Activated CD4-positive, alpha-beta T cell treated with anti-CD3 and anti-CD28 coated beads, Interleukin-2, amount 10 ng/mL, durations not matched to agents 24 days and 14 days (primary cell): ENCODE measurements at places on chromosomes 11 and 22.

GRCh38 chr11:46277313-46277621 is 195 bp upstream of the CREB3L1 start:
- DNase-seq, result no peak

DNA sequence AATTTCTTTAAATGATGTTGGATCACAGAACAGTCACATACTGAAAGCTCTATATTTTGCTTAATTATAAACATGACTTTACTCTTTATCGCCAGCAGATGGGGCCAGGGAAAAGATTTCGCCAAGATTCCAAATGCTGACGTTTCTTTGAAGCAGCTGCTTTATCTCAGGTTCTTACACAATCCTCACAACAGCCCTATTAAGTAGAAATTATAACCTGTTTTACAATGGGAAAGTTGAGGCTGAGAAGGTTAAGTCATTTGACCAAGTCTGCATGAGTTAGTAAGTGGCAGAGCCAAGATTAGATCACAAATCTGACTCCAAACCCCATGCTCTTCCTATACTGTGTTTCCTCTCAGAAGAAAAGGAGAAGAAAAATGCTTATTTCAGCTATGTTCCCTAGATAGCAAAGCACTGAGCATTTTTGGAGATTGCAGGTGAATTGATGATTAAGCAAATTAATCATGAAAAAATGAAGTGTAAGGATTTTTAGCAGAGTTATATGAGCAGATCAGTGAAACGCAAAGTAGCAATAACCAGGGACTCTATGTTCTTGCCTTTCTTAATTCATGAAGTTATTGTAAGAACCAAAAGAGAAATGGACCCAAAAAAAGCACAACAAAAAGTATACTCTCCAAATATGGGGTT is 79.0 kb downstream of the AASDHPPT start:
- DNase-seq, result no peak

DNA sequence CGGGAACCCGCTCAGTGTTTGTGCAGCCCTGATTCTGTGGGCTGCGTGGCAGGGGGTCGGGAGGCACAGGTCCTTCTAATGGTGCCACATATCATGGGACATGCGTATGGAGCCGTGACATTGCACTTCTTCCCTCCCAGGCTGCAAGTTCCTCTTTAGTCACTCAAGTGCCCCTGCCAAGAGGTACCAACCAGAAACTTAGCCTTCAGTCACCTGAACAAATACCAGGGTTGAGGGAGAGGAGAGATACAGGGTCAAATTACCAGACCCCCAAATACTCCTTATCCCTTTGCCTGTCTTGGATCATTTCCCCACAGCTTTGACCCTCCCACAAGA is 209.1 kb downstream of the BUD13 start:
- DNase-seq, result no peak

DNA sequence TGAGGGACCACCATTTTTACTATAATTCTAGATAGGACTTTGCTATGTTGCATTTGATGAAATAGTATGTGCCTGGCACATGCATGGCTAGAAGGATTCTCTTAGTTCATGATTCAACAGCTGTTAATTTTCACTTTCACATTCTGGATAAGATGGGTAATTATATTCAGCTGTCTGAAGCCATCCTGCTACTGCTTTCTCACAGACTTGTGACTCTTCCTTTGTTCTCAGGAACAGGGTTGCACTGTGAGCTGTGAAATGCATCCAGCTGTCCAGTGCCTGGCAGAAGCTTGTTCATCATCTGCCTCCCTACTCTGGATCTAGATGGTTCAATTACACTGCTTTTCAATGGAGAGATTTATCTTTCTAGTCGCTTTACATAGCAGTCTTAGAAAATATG is 610.1 kb upstream of the ANO5 start:
- no peak for DNase-seq

DNA sequence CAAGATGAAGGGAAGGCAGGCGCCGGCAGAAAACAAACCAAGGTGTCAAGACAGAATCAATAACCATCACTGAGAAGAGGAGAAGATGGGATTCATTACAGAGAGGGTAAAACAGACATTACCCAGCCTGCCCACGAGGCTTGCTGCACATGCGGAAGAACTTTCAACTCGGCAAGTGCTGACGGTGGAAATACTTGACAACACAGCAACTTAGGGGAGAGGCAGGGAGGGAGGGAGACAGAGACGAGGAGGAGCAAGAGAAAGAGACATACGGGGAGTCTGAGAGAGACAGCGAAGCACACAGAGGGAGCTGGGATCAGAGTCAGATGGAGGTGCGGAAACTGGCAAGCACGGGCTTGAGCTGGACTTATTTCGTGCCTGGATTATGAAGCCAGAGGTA is 129.3 kb upstream of the NECTIN1 start:
- DNase-seq, result no peak

GRCh38 chr22:47279746-47280145 is 517.3 kb downstream of the TBC1D22A start:
- DNase-seq, result no peak

DNA sequence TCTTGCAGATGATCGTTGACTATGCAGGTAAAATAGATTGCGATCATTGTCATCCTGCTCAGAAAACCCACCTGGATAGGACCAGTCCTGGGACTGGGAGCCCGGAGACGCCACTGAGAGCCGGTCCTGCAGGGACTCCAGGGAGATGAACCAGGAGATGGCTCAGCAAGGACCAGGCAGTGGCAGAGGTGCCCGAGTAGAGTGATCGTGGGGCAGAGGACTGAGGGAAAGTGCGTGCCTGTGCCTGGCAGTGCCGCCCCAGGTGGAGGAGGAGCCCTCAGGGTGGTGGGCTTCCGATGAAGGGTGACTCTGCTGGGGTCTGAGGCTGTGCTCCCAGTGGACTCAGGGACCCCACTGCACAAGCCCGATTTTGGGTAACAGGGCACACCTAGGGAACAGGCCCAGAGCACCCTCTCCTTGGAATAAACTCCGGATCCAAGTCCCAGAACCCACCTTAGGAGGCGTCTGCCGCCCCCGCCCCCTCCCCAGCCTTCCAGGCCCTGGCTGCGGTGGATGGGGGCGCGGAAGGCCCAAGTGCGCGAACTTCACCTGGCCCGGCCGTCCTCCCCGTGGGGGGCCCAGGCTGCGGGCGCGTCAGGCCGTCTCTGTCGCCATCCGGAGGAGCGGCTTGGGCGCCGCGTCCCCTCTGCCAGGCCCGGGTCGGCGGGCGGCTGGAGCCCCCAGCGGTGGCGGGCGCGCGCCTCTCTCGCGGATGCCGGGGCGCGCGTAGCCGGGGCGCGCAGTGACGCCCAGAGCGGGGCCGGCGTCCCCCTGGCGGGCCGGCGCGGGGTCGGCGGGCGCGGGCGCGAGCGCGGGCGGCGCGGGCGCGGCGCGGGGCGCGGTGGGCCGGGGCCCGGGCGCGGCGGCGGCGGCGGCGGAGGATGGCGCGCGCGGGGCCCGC is 1338.8 kb downstream of the BRD1 start:
- no peak for DNase-seq

- no peak for DNase-seq
These were observed 772 bp downstream of the NAV2 start for GRCh38 chr11:19713196-19714021.

DNA sequence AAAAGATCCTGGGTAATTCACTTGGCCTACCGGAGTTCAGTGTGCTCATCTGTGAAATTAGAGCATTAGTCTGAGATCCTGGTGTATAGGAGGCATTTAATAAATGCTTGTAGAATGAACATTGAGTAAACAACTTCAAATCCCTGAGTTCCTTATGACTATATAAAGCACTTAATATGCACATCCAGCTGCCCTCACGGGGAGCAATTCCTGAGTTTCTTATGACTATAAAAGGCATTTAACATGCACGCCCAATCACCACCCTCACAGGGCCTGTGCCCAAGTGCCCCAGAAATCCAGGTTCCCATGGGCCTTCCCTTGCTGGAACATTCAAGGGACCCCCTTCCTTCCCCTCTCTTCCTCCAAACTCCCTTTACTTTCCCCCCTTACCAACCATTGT is 13.6 kb downstream of the DRD2 start:
- DNase-seq, result no peak

DNA sequence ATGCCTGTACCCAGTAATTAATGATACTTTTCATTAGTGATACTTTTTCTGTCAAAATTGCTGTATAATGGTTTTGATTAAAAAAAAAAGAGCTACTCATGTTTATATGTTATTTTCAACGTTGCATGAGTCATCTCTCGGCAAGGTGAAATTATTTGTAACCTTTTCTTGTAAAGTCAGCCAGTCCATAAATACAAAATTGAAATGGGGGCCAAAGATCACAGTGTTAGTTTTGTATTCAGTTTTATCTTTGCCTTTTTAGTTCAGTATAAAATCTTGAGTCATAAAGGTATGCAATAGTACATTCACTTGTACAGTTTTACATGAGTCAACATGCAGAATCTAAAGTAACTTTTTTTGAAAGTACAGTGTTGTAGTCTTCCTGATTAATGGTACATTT is 4.3 kb downstream of the ARHGEF12 start:
- DNase-seq, result no peak

DNA sequence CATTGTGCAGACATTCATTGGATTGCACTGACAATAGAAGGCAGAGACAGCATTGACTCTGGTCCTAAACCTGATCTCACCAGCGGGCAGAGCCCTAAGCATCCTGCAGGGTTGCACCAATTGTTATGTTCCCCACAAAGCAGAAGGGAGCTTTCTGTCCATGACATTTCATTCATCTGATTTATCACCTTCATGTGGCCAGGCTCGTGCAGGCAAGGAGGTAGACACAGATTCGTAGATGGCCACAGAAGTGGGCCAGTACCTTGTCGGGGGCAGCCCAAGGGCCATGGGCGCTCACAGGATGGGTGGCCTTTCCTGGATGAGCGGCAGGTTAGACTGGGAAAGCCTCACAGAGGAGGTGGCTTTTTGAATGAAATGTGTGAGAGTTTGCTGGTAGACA is 2.9 kb downstream of the TSKU start:
- DNase-seq, result no peak

DNA sequence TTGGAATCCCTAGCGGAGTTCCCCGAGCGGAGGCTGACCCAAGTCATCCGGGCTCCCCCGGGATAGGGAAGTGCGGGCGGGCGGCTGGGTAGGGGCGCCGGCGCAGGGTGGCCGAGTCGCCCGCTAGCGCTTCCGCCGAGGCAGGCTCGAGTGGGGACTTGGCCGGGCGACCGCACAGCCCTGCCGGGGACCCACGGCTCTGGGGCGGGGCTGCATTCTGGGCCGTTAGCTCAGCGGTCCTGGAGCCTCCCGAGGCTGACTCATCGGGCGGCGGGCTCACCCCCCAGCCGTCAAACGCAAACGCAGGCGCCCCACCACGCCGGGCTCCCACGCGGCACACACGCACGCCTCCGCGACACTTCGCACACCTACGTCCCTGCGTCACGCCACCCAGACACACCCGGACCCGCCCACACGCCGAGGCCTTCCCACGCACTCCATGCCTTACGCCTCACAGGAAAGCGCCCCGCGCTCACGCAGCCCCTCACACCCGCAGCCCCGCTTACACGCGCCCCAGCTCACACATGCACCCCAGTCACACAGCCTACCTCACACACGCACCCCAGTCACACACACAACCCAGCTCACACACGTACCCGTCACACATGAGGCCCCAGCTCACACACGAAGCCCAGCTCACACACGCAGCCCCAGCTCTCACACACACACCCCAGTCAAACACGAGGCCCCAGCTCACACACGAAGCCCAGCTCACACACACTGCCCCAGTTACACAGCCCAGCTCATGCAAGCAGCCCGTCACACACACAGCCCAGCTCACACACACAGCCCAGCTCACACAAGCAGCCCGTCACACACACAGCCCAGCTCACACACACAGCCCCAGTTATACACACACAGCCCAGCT is 1.2 kb downstream of the PHLDB1 start:
- DNase-seq, result peak; percentile 89

- no peak for DNase-seq
These were observed 562.6 kb upstream of the ANO3 start for GRCh38 chr11:25769287-25769686.

DNA sequence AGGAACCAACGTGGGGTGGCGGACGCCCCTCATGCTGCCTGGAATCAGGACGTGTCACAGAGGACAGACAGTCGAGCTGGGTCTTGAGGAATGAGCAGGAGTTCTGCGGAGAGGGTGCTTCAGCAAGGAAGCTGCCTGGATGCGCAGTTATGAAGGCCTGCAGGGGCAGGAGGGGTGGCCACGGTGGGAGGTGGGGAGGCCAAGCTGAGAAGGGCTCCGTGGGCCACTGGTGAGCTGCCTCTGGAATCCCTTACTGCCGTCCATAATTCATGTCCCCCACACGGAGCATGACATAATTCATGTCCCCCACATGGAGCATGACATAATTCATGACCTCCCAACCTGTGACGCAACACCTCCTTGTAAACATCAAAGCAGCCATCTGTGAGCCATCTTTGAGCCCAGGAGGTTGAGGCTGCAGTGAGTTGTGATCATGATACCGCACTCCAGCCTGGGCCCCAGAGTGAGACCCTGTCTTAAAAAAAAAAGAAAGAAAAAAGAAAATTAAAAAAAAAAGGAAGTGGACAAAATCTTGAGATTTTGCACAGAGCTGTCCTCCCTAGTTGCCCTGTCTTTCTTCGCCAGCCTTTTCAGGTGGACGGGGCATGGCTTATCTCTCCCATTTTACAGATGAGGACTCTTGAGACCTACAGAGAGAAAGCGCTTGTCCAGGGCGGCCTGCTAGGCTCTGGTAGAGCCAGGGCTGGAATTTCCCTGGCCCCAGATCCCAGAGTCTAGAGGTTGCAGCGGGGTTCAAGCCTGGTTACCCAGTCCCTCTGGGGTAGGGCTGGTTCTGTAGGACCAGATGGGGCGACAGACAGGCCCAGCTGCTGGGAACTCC is 24.3 kb upstream of the PICK1 start:
- no peak for DNase-seq

DNA sequence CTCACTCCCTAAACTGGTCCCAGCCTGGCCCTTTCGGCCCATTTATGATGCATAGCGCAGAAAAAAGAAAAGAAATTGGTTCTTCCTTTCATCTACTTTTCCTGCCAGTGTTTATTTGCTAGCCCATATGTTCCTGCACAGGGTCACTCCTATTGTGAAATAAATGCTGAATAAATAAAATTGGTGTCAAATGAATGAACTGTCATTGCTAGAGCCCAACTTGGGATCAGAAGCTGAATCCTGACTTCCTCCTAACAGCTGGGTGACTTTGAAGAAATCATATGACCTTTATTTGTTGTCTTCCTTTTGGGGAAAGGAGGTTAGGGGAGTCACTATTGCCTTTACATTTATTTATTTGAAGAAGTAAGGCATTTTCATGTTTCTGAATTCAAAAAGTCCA is 92.0 kb downstream of the PRR5L start:
- no peak for DNase-seq

DNA sequence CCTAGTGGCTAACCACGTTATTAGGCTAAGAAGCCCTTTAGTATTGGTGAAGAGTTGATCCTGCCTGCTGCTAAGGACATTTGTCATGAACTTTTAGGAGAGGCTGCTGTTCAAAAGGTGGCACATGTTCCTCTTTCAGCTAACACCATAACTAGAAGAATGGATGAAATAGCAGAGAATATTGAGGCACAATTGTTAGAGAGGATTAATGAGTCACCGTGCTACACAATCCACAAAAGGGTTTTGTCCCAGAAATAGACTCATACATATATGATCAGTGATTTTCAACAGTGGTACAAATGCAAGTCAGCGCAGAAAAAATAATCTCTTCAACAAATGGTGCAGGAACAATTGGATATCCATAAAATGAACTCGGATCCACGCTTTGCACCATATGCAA is 7.0 kb upstream of the MSANTD2 start:
- no peak for DNase-seq
